ENCODE measurements at places on chromosomes 4 and X.

GRCh38 chr4:53532521-53532920 lies 58.8 kb downstream of the LNX1 start:
- no peak for DNase-seq

GRCh38 chr4:166039822-166040221 lies 166.8 kb downstream of the TLL1 start:
- DNase-seq, result no peak

DNA sequence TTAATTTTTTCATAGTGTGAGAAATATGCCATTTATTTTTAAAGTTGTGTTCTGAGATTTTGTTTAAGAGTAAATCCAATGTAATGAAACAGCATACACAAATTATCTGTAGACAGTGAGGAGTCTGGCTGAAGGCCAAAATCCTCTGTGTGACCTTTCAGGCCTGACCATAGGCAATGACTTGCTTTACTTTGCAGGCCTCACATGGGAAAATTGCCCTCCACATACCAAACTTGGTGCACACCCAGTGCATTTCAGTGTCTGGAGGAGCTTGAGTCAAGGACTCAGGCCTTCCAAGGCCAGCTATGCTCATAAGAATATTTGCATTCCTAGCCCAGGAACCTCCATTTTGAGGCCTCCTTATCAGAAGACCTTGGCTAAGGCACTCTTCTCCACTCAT lies 430.1 kb downstream of the GABRG1 start:
- no peak for DNase-seq

GRCh38 chr4:100314057-100314456 lies 123.8 kb upstream of the DDIT4L start:
- DNase-seq, result no peak

- DNase-seq, result no peak
Measured at GRCh38 chr4:2923668-2924173, 39.5 kb downstream of the NOP14 start.

GRCh38 chr4:153988492-153989363 lies 199.8 kb upstream of the SFRP2 start:
- no peak for DNase-seq

DNA sequence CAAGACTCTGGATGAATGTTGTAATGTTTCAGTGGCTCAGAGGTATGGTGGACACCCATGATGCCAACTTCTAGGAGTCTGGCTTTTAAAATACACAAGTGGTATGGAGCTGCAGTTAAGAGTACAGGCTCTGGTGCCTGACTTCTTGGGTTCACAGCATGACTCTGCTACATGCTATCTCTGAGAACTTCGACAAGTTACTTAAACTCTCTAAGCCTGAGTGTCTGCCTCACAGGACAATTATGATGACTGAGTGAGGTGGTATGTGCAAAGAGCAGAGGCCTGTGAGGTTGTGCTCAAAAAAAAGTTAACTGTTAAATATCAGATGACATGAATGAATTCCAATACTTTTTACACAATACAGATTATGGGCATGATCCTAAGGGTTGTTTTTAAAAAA lies 90.9 kb upstream of the SRD5A3 start:
- no peak for DNase-seq

- DNase-seq, result no peak
Measured at GRCh38 chr4:17619416-17620105, 5.1 kb downstream of the MED28 start.

GRCh38 chrX:54776987-54777672 lies 20.9 kb downstream of the ITIH6 start:
- DNase-seq, result no peak

DNA sequence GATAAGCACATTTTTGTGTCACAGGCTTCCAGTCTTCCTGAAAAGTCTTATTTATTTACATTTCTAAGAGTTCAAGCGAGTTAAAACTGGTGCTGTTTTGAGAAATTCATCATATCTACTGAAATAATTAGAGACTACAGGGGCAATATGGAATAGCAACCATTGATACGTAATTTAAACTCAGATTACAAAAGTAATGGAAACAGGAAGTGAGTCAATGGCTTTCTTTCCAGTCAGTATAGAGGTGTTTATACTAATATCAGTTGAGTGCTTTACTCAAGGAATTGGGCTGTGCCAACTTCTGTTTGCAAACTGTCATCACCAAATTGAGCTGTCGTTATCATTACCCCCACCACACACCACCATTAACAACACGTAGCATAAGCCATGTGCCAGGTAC lies 222.7 kb downstream of the COL25A1 start:
- no peak for DNase-seq

DNA sequence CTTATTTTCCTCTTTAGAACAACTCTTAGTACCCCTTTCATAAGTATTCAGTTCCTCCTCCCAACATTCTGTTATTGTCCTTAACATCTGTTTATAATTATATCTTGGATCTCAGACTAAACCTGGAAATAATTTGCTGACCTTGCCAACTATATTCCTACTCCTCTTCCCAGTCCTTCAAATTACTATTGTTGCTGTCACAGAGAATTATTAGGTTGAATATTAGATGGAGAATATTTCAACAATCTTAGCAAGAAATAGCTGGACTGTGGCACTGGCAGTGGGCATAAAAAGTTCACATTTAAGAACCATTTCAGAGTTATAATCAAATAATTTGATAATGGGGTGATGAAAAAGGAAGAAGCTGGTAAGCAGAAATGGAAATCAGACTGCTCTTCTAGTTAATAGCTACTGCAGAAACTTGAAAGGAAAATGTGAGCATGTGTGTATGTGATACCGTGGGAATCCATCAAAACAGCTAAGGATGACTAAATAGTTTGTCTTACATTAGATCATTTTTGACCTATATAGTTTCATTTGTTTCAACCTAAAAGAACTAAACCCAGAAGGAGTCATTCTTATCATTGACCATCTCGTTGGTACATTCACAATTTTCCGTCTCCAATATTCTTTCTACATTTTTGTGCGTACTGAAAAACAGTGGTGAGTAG lies 43.3 kb upstream of the PRDM8 start:
- DNase-seq, result no peak

Measured in stimulated activated CD4-positive, alpha-beta T cell treated with anti-CD3 and anti-CD28 coated beads, Interleukin-1b, Interleukin-23, amount 100 ng/mL, for 24 hours (primary cell).